ENCODE measurements at places on chromosomes 11 and 22. TPM values are rescaled to one million over a fixed set of nuclear protein-coding genes. Genes with fewer than 3 reads are reported as not detected.

DNA sequence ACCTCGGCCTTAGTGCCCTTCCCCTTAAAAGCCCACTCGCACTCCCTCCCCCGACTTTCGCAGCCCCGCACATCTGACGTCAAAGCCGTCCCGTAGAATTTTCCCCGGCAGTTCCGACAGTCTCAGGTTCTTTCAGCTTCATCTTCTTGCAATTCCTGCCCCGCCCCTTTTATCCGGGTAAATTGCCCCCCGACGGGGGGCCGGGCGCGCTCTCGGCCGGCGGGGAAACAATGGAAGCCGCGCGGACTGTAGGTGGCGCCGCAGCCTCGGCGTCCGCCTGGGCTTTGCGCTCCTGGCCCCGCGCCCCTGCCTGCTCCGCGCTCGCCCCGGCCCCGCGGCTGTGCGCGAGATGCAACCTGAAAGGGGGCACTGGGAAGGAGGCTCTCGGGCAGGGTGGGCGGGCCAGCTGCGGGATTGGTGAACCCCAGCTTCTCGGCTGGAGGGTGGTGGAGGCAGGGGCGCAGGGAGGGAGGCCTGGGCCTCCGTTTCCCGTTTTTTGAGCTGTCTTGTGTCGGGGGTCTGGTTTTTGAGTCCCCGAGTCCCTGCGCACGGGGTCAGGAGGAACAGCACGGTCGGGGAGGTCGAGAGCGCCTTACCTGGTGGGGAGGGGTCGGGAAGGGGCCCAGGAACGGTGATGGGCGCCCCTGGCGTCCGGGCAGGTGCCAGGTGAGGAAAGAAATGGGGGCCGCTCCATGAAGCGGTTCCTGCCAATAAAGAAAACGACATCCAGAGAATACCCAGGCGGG is 859 bp upstream of the FGF19 start:
- no peak for DNase-seq

DNA sequence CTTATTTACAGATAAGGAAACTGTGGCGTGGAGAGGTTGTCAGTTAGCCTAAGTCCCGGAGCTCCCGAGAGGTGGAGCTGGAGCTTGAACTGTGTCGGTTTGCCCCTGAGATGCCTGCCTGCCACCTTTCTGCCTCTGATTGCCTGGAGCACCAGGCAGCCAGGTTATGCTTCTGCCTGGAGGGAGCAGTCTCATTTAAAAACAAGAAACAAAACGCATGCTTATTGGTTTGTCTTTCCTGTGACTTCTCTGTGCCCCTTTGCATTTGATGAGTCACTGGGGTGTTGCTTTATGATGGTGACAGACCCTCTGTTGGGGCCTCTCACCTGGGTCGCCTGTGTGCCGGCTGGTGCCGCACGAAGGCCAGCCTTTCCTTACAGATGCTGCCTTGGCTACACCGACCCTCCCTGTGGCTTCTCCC is 12.2 kb downstream of the AP2A2 start:
- no peak for DNase-seq

GGTLC2 gene
- total RNA-seq: not detected

DNA sequence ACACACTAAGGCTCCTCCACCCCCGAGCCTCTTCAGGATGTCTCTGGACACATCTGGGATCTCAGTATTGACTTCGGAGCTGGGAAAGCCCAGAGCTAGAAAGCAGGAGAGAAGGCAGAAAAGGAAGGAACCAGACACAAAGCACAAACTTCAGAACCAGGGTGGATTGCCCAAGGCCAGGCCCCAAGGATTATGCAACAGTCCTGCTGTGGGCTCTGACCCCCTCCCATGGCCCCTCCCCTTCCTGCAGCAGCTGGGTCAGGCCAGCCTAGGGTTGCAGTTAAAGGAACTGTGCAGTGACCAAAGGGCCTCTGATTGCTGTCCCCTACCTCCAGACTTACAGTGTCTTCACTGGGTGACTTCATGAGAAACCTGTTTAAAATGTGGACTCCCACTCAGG is 5.3 kb downstream of the KCNE3 start:
- no peak for DNase-seq

DNA sequence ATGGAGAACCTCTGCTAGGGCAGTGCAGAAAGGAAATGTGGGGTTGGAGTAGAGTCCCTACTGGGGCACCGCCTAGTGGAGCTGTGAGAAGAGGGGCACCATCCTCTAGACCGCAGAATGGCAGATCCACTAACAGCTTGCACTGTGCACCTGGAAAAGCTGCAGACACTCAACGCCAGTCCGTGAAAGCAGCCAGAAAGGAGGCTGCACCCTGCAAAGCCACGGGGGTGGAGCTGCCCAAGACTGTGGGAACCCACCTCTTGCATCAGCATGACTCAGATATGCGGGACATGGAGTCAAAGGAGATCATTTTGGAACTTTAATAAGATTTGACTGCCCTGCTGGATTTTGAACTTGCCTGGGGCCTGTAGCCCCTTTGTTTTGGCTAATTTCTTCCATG is 8.7 kb downstream of the TSKU start:
- DNase-seq: no peak

DNA sequence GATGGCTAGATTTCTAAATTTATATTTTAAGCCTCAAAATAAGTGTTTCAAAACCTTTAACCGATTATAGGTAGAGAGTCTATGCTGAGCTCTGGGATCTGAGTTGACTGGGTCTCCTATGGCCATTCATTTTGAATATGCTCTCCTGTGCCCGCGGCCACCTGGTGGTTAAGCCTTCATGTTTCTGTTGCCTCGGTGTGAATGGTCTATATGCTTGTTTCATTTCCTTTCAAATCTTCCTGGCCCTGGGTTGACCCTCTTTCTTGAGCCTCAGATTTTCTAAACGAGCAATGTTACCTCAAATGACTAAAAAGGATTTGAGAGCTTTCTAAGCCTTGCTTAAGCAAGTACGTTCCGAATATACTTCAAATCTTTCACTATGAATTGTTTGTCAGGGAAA is 789.4 kb upstream of the KIRREL3 start:
- DNase-seq: no peak

- DNase-seq: no peak
These were observed 11.0 kb downstream of the NECTIN1 start for GRCh38 chr11:119717839-119718534.
